A549 treated with DMSO at 1 μM for 4 hours (cell line): ENCODE measurements at places on chromosomes 4 and X. TPM values are rescaled to one million over a fixed set of nuclear protein-coding genes. Genes with fewer than 3 reads are reported as not detected.

The CNGA1 gene
- 0.15 TPM in 1 of 5 replicates, not detected in the others for total RNA-seq

The PARM1 gene
- 0.52 to 0.62 TPM (median 0.61 TPM) in 5 replicates for total RNA-seq

The IL21 gene
- not detected in 5 replicates for total RNA-seq

The SLITRK4 gene
- total RNA-seq: 0.02 TPM in 2 of 5 replicates, not detected in the others

The DCLK2 gene
- 8.8 to 10.7 TPM (median 10.0 TPM) in 5 replicates for total RNA-seq

The FABP2 gene
- total RNA-seq: not detected in 5 replicates

The RHOH gene
- total RNA-seq: 0.08 to 0.16 TPM (median 0.13 TPM) in 3 of 5 replicates, not detected in the others

The ODAPH gene
- 0.16 to 0.23 TPM (median 0.21 TPM) in 4 of 5 replicates, not detected in the other for total RNA-seq
